ENCODE measurements at places on chromosomes 5 and 9.

DNA sequence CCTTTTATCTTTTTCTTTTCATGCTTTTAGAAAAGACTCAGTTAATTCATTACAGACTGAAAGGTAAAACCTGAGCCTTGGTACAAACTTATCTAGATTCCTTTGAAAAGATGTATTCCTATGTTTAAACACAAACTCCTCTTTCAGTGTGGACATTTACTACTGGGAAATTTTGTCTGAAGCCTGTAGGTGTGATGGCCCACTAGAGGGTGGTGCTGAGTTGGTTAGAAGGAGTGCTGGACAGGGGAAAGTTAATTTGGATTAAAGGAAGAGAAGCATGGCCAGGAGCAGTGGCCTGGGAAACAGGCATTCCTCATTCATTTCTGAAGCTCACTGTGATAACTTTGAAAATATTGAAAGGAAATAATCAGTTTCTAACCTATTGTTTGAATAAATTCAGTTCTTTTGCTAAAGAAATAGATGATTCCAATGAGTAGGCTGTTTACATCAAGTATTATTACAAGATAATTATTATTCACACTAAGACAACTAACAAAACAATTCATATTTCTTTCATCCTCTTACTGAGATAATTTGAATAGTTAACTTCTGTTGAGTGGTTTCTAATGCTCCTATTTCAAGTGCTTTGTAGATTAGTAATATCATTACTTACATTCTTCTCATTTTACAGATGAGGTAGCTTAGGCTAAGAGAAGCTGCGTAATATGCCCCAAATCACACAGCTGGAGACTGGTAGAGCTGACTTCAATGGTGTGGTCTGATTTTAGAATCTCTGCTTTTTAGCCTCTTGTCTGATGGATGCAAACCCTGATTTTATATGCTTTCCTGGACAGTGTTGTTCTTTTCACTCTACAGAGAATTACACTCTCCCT is 150.9 kb downstream of the ADGRV1 start:
- DNase-seq = no peak

DNA sequence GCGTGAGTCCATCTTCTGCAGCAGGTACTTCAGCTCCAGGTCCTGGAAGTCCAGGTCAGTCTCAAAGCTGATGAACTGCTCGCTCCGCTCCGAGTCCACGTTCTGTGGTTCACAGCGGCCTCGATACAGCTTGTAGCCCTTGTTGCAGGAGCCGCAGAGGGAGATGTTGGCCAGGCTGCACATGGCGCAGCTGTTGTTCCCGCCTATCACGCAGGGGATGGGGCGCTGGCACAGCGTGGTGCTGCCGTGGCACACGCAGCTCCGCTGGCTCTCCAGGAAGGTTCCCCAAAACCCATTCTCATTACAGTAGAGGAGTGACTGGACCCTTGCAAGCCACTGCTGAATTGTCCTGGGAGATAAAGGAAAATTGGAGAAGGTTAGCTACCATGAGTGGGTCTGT is 201.4 kb downstream of the BRINP1 start:
- no peak for DNase-seq

- no peak for DNase-seq
Observed at GRCh38 chr5:103385722-103386121, 127.2 kb downstream of the MACIR start.

GRCh38 chr5:53913941-53914340 is 353.5 kb downstream of the NDUFS4 start:
- DNase-seq = no peak

GRCh38 chr9:134363450-134363849 is 37.2 kb downstream of the RXRA start:
- DNase-seq = no peak

DNA sequence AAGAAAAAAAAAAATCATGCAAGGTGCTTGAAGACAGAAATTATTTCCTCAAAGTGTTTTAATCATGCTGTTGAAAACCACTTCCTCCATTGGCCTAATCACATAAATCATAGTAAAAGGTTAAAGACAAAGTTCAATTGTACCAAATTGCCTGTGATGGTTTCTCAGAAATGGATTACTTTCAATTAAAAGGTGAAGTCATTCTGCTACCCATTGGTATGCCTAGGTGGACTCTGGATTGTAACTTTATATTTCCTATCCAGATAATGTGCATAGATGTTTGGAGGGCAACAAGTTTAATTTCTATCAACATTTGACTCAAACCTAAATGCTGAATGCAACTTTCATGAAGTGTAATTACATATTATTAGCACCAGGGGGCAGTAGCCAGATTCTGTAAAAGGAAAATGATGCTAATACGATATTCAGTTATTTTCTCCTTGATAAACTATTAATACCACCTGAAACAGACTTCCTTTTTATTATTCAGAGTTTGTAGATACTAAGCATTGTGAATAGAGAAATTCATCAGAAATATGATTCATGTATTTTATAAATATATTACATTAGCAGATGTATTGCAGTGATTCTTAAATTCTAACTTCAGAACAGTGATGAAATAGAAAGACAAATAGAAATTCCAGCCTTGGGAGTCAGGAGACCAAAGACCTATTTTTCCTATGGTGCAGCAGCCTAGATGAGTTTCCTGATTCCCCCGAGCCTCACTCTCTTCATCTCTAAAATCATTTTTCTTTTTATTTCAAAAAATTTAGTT is 148.2 kb downstream of the CAAP1 start:
- DNase-seq = no peak

- DNase-seq = peak; percentile 52
Observed at GRCh38 chr9:97980918-97981845, 2.0 kb upstream of the ANP32B start.

- DNase-seq = no peak
Observed at GRCh38 chr5:4802044-4802443, 338.1 kb upstream of the ADAMTS16 start.

DNA sequence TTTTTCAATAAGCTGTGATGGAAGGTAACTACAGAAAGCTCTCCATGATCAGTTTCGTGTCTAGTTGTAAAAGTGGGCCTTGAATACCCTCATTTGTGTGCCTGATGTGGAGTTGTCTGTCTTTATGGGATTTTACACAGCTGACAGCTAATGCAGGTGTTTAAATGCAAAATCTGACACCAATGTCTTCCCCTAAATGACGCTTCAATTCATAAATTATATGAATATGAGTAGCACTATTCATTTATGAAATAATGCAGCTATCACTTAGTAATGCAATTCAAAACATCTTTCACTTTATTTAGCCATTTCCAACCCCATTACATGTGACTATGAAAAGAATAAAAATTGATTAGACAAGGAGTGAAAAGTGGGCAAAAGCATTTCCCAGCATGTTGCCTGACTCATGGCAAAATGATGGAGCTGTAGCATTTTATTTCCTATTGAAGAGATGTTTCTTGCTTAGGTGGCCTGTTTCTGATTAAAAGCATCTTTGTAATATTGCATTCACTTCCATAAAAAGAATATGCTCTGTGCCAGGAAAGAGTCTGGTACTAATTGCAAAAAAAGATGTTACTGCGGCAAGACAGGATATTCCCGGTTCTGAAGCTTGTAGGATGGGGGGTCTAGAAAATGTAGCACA is 116.7 kb upstream of the HAPLN1 start:
- no peak for DNase-seq

- DNase-seq = no peak
Observed at GRCh38 chr5:172527559-172527958, 73.2 kb upstream of the SH3PXD2B start.

DNA sequence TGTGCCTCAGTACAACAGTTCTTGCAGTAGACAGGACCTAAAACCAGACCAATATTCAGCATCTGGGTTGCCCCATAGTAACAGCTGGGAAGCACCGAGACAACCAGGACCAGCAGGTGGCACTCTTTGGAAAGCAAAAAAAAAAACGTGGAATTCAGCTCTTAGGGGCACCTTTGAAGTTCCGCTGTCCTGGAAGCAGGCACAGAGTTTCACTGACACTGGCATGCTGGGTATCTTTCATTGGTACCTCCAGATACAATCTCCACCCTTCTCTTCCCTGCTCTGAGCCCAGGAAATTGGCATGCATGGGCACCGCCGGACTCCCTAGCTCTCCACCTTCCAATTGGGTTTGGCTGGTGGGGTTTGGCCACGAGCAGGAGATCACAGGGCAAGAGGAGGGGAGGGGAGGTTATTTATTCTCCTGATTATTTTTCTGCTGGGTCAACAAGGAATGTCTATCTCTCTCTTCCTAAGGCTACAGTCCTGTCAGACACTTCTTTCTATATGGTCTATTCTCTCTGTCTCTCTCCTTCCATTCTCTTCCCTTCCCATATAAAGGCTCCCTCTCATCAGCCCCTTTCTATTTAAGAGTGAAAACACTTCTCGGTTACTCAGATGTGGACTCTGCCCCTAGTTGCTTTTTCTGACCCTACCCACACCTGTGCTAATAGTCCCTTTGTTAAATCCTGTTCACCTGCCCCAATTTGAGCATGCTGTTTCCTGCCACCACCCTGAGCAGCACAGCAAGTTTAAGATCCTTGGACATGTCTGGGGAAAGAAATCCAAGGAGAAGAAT is 1.9 kb upstream of the IDNK start:
- peak; percentile 8 for DNase-seq

DNA sequence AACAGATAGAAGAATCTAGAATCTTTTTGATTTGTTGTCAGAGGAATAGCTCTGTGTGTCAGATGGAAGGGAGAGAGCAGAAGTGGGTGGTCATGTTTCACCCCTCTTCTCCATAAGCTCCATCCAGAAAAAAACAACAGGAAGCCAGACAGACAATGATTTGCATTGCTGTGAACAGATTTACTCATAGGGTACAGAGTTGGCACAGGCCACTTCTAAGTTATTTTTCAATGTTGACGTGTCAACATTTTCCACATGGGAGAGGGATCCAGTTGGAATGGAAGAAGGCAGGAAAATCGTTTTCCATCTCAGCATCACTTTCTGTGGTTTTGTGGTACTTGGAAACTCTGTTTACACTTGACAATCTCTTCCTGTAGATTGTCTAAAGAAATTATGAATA is 86.7 kb downstream of the INSYN2B start:
- no peak for DNase-seq

DNA sequence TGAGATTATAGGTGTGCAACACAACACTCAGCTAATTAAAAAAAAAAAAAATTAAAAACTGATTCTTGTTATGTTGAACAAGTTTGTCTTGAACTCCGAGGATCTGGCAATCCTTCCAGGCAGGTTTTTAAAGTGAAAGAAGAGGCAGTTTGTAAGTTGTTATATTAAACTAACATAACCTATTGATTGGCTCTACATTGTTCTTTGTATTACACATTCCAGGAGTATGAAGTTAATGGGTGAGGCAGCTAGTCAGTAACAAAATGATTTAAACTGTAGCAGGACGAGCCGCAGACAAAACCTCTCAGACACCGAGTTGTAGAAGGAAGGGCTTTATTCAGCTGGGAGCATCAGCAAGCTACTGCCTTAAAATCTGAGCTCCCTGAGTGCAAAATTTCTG is 1953.9 kb upstream of the CDH6 start:
- DNase-seq = no peak

DNA sequence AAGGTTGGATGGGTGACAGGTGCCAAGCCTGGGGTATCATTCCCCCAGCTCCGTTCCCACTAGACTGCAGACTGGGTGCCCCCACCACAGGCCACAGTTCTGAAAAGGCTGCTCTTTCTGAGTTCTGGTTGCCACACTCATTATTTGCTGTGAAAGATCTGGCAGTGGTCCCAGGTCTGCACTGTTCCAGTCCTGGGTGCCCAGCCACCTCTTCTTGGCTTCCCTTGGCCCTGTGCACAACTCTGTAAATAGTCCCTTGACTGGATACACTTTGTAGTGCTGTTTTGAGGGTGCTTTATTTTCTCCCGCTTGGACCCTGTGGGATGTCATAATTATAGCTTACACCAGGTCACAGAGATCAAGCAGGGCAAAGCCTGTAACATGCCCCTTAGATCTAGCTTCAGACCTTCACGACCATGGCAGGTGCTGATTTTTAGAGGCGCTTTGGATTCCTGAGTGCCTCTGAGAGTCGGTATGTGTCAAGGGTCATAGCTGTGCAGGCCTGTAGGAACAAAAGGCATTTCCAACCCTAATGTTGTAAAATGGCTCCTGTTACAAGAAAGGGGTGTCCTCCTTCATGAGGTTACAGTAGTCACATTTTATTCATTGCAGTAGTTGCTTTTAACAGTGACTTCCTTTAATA is 344.9 kb downstream of the ICE1 start:
- no peak for DNase-seq

DNA sequence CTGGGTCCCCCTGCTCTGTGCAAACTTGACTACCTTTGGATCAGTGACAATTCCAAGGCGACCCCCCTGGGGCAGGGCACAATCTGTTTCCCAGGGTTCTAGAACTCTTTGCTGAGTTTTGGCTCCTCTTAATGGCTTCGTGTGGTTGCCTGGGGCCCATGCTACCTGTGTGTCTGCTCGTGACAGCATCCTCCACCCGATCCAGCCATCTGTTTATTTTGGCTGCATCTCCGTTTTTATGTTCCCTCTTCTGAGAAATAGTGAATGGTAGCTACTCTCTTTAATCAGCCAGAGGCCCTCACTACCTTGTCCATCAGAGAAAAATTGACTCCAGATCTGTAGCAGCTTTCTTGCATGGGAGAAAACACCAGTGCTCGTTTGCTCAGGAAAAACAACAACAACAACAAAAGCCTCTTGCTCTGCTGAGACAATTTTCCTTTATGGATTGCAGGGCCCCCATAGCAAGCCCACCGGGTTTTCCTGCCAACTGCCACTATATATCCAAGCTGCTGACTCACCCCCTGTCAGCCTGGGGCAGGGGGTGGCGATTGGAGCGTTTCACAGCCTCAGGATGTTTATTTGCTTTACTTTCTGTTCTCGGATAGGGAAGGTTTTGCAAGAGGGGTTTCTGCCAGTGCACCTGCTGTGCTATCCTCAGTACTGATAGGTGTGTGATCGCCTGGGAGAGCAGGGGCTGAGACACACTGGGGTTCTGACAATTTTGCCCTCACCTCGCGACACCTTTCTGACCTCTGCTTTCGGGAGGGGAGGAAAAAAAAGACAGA is 607.8 kb downstream of the BNC2 start:
- peak; percentile 10 for DNase-seq

DNA sequence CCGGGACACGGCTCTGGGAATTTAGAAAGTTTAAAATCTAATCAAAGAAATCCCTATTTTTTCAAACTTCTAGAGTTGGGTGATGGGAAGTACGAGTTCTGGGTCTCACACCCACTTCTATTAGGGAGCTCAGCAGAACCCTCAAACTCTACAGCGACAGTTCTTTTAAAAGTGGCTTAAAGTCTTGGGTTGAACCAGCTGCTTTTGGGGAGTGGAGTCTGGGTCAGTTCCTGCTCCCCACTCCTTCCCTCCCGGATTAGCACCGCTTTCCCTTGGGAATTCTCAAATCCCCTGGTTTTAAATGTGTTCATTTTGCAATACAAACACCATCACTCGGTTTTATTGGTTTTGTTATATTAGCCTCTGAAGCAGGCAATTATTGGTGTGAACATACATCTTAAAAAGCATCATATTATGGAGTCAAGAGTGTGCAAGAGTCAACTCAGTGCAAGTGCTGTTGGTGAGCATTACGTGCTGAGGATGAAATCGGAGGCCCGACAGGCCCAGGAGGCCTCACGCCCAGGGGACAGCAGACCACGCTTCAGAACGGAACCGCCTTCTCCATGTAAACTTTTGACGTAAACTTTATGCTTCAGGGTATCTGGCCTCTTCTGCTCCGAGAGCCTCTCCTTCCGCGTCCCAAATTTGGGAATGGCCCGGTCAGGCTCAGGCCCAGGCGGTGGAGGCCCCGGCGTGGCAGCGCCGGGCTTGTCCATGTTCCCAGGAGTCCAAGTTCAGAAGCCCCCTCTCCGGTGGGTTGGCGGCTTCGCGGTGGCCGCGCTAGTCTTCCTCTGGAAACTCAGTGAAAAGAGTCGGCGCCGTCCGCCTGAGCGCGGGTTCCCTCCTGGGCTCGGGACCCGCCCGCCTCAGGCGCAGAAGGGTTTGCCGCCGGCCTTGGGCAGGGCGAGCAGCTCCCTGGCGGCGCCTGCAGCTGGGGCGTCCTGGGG is 5.3 kb downstream of the IRX4 start:
- no peak for DNase-seq

GRCh38 chr5:40601198-40601868 is 78.4 kb upstream of the PTGER4 start:
- no peak for DNase-seq
